ENCODE measurements at places on chromosomes 6 and 20. TPM values are rescaled to one million over a fixed set of nuclear protein-coding genes. Genes with fewer than 3 reads are reported as not detected.

GRCh38 chr20:59145247-59145923, 18.2 kb upstream of the ZNF831 start:
- no peak for DNase-seq

CST8 gene
- not detected for total RNA-seq

- DNase-seq, result no peak
Measured at GRCh38 chr20:42493001-42493400, 696.7 kb downstream of the PTPRT start.

CALHM4 gene
- total RNA-seq, result not detected

NPEPL1 gene
- 32.8 TPM for total RNA-seq

GRCh38 chr6:105545228-105545920, 142.5 kb upstream of the PREP start:
- DNase-seq, result no peak

PGC gene
- not detected for total RNA-seq

DNA sequence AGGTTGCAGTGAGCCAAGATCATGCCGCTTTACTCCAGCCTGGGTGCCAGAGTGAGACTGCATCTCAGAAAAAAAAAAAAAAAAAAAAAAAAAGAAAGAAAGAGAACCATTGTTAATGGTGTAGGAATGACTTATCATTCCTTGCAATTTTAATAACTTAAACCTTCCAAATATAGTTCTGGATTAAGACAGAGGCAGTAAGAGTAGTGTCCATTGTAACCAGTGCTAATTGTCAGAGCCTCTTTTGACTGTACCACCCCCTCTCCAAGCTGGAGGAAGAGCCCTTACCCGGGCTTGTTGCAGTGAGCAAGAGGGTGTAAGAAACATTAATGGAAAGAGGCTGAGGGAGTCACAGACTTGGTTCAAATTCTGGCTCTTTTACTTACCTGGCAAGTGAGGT, 53.8 kb downstream of the SASH1 start:
- no peak for DNase-seq

DNA sequence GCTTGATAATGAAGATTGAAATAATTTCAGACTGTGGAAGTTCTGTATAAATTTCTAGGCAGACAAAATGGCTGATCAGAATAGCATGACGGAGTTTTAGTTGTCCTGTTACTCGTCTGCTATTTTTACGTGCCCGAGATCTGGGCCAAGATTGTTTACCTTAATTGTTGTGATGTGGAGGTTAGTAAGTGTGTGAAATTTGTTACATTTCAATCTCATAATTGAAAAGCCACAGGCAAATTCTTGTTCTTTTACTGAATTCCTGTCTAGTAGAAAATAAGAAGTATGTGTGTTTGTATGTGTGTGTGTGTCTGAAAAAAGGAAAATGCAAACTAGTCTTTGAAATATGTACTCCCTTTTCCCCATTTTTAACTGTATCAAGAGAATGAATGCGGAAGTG, 115.2 kb downstream of the UTRN start:
- no peak for DNase-seq

DNA sequence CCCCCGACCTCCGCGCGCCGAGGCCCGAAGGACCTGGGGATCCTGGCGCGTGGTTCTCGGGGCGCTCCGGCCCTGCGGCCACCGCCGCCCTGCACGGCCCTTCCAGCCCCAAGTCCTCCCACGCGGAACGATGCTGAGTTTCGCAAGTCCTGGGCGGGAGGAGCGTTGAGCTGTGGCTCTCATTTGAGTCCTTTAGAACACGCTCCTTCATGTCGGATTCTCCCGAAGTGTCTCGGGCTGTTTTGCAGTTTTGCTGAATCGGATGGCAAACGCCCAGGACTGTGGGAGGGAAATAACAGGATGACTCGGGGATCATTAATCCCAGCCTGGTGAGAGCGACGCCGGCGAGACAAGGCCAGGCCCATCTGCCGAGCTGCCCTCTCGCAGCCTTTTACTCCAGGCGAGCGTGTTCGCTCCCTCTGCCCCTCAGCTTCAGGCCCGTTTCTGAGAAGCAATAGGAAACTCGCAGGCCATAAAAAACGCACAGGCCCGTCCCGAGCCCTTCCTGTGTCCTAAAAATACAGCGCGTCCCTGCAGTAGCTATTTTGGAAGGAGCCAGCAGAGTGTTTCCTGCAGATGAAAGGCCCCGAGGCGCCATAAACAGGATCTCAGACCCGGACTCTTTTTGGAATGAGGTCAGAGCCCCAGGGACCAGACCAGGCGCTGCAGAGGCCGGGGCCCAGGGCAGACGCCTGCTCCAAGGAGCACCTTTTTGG, 153.5 kb downstream of the DLL1 start:
- DNase-seq, result no peak

DNA sequence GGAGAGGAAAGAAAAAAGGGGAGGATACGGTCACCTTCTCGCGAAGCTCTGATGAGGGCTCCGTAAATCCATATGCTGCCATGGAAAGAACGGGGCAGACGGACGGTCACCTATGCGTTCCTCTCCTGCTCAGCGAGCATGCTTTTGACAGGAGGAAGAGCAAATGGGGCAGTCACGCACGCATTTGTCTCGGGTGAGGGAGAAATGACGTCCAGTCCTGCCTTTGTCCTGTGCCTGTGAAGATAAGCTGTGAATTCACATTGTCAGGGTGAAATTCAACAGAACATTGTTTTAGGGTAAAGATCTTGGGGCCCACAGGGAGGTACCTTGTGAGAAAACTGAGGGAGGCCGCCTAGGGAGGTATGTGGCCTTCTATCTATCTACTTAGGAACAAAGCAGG, 83.8 kb downstream of the IRF4 start:
- no peak for DNase-seq

LINC00237 gene
- not detected for total RNA-seq

DNA sequence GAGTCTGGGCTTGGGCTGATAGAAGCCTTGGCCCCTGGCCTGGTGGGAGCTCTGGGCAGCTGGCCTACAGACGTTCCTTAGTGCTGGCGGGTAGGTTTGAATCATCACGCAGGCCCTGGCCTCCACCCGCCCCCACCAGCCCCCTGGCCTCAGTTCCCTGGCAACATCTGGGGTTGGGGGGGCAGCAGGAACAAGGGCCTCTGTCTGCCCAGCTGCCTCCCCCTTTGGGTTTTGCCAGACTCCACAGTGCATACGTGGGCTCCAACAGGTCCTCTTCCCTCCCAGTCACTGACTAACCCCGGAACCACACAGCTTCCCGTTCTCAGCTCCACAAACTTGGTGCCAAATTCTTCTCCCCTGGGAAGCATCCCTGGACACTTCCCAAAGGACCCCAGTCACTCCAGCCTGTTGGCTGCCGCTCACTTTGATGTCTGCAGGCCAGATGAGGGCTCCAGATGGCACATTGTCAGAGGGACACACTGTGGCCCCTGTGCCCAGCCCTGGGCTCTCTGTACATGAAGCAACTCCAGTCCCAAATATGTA, 957 bp upstream of the VEGFA start:
- DNase-seq, result no peak

PRDM1 gene
- 4.2 TPM for total RNA-seq

DNA sequence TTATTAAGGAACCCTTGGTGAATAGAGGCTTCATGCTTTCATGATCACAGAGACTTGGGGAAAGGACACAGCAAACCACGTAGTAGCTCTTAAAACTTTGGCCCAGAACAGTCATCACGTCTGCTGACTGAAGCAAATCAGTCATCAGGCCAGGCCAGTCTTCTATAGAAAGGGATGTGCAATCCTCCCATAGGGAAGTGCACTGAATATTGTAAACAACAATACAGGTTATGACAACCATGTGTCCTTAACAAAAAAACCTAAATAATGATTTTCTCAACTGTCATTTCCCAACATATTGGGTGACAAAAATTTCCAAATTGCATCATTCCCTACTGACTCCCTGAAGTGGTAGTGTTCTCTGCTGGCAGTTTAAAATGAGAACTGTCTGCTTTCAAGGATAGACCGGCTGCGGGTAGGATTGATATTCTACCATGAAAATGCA, 388.2 kb upstream of the CITED2 start:
- DNase-seq, result no peak

TBX18 gene
- total RNA-seq, result not detected

DNA sequence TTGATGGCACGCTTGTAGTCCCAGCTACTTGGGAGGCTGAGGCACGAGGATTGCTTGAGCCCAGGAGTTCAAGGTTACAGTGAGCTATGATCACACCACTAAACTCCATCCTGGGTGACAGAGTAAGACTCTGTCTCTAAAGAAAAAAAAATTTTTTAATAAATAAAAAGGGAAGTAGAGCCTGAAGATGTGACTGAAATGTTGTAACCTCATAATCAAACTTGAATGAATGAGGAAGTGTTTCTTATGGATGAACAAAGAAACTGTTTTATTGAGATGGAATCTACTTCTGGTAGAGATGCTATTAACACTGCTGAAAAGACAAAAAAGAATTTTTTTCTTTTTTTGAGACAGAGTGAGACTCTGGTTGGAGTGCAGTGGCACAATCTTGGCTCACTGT, 6.7 kb downstream of the MAK start:
- DNase-seq, result no peak

SIRPB1 gene
- 4.6 TPM for total RNA-seq

AFDN gene
- 46.1 TPM for total RNA-seq

GRCh38 chr6:89364586-89364985, 12.1 kb upstream of the UBE2J1 start:
- no peak for DNase-seq

ELOVL2 gene
- total RNA-seq, result not detected

GRCh38 chr6:33053230-33053629, 20.2 kb downstream of the HLA-DPA1 start:
- DNase-seq, result no peak

- DNase-seq, result no peak
Measured at GRCh38 chr20:4064144-4064909, 49.0 kb upstream of the RNF24 start.

DNA sequence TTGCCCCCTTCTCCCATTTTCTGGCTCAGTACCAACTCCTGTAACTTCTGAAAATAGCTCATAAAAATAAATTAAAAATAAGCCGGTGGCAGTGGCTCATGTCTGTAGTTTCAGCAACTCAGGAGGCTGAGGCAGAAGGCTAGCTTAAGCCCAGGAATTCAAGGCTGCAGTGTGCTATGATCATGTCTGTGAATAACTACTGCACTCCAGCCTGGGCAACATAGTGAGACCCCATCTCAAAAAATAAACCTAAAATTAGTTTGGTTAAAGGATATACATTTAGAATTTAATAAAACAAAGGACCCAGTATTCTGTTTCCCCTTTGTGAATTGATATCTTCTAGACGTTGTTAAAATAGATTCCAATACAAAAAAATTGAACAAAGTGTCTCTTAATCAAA, 10.5 kb downstream of the PRDM13 start:
- no peak for DNase-seq

- DNase-seq, result no peak
Measured at GRCh38 chr20:63328026-63328700, 33.0 kb downstream of the CHRNA4 start.

DNA sequence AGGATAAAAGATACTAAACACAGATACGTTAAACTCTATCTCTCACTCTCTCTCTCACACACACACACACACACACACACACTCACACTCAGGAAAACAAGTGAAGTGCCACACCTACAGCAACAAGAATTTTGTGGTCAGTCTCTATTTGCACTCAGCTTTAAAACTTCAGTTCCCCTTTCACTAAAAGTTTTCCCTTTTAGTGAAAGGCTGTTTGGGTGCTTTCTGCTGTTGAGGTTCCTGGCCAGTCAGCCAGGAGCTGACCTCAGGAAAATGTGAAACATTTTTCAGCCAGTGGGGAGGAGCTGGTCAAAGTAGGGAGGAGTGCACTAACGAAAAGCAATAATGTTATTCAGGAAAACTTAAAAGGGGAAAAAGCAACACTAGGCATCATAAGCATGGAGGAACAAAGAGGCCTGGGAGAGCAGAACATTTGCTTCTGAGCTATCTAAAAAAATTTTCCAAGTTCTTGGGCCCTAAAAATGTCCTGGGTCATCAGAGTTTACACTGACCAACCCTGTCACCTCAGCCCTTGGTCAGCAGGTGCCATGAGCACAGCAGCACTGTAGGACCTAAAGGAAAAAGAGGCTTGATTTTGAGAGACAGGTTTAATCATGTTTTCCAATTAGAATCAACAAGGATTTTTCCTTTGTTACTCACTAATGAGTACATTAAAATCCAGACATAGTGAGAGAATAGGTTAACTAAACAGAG, 30.7 kb upstream of the NT5E start:
- DNase-seq, result no peak

NRN1 gene
- total RNA-seq, result 1.2 TPM

GRCh38 chr20:3698591-3699001, 13.8 kb downstream of the SIGLEC1 start:
- no peak for DNase-seq

GRCh38 chr20:62985444-62985778, 21.4 kb downstream of the BHLHE23 start:
- no peak for DNase-seq

DNA sequence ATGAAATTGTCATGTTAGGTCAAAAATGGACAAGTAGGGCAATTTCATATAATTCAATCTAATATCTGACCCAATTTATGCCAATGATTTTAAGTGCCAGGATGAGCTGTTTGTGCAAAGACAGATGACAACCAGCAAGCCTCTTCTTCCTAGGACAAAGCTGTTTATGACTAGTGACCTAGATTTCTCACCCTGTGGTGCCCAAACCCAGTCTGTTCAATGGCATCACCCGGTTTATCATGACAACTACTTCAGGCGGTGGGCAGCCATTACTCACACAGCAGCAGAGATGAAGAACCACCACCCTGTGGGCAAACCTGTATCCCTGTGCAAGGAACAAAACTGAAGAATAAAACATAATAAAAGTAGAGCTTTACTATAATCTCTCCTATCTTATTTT, 59.0 kb downstream of the MAP7 start:
- no peak for DNase-seq

DNA sequence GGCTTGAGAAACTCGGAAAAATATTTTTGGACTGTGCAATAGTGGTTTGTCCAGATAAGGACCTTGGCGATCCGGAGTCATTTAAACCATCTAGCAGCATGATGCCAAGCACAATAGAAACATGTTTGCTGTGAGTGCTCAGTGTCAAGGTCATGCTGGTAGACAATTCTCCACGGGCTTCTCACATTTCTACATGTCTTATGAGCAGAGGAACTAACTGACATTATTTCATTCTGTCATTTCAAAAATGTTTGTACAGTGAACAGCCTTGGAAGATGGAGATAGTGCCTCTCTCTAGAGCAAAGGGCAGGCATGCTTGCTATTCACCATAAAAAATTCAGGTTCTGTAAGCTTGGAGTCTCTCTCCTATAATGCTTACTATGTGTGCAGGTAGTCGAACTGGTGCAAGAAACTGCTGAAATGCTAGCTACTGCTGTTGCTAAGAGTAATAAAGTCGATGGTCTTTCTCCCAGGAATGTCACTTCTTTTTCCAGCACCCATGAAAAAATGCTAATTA, 25.4 kb upstream of the CCN2 start:
- DNase-seq, result no peak
